Stimulated activated CD4-positive, alpha-beta T cell treated with anti-CD3 and anti-CD28 coated beads, Interleukin-4, amount 100 ng/mL, for 24 hours (primary cell): ENCODE measurements at places on chromosomes 16 and 17.

DNA sequence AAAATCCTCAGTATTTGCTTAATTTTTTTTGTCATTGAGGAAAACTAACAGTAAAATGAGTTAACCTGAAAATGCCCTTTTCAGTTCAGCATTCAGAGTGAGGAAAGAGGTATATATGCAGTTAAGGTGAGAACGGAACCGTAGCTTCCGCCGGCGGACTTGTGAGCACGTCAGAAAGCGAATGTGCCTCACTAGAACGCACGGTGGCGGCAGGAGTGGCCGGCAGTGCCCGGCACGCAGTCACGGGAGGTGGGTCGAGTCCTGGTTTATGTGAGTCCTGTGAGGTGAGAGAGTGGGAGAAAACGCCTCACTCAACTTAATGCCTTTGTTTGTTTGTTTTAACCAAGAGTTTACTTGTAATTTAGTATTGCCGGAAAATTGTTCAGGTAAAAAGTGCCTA, 6.1 kb downstream of the SEC14L1 start:
- no peak for DNase-seq

DNA sequence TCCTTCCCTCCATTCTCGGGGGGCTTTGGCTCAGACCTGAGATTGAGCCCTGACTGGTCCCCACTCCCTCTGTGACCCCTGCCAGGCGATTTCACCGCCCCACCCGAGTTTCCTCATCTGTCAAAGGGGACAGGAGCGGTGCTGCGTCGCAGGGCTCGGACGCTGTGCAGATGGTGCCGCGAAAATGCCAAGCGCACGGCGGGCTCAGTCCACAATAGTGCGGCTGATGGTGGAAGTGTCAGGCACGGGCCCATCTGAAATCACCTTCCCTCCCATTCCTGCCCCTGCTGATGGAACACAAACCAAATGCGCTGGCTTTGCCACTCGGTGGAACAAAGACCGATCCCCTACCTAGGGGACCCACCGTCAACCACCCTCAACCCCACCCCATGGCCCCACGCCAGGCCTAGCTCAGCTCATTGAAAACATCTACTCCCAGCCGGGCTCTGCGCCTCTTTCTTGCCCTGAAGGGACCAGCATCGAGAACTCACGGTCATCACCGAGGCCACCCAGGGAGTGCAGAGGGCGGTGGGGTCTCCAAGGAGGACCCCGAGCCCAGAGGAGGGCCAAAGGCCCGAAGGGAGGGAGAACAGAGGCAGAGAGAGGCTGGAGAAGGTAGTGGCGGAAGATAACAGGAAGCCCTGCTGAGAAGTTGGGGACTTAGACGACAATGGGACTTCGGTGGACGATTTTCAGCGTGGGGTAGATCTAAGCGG, 1.4 kb downstream of the CARHSP1 start:
- no peak for DNase-seq

- no peak for DNase-seq
These were observed 18.5 kb downstream of the TOP2A start for GRCh38 chr17:40399185-40399584.

DNA sequence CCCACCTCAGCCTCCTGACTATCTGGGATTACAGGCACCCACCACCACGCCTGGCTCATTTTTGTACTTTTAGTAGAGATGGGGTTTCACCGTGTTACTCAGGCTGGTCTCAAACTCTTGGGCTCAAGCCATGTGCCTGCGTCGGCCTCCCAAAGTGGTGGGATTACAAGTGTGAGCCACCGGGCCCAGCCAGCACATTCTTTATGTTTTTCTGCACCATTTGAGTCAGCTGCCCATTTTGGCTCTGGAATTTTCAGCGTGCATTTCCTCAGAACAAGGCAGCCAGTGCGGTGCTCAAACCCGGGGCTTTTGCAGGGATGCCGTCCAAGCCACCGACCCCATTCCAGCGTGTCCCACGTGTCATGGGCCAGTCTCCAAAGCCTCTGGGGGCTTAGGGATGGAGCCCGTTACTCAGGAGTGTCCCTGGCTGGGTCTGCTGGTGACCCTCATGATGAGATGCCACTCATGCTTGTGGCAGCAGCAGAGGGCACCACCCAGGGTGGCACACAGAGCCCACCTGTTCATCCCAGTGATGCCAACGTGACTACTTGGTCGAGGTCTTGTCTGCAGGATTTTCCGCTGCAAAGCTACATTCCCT, 3.7 kb upstream of the RAB40C start:
- DNase-seq = no peak

- no peak for DNase-seq
These were observed 10.9 kb upstream of the CACNG4 start for GRCh38 chr17:66953630-66954020.

DNA sequence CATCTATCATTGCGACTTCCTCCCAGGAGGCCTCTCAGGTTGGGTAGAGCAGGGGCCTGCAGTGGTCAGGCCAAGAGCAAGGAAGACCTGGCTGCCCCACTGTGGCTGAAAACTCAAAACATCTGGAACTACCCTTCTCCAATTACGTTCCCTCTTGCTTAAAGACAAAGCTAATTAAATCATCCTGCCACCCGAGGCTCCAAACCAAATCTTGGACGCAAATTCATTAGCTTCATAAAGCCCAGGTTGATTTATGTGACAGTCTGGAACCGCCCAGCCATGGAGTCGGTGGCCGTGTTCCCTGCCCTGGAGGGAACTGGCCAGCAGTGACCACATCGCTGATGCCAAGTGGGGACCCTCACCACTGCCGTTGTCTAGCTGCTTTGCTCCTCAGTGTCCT, 21.4 kb downstream of the GRIN2C start:
- DNase-seq = no peak

GRCh38 chr17:6643451-6644125, 2.7 kb downstream of the TXNDC17 start:
- DNase-seq = no peak

GRCh38 chr16:49800876-49801275, 55.0 kb downstream of the ZNF423 start:
- no peak for DNase-seq

DNA sequence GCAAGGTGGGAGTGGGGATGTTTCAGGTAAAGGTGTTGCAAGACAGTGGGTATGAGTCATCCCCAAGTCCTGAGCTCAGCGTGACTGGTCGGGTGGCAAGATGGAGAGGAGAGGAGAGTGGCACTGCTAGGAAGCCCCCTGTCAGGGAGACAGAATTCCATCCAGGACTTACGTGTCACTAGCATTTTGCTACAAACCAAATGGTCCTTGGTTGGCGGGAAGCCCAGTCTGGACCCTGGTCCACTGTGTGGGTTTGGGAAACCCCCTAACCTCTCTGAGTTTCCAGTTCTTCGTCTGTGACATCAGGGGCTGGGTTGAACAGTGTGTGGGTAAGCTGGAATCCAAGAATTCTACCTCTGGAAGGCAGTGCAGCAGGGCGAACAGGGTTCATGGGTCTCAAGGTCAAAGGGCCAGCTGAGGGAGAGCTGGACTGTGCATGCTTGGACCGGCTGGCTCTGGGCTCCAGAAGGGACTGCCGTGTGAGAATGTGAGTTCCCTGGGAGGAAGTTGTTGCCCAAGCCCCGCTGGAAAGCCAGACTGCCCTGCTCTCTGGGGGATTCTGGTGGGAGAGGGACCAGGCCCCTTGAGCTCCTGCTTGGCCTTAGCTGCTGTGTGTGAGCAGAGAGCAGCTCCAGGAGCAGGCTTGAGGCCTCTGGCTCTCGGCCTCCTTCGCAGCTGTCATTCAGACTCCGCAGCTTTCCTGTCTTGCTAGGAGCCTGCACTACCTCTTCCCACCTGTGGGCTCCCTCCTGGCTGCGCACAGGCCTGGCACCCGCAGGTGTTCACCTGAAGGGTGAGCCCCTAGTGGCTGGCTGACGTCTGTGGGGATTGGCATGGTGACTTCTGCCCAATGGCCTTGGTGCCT, 84.6 kb downstream of the NT5M start:
- no peak for DNase-seq

DNA sequence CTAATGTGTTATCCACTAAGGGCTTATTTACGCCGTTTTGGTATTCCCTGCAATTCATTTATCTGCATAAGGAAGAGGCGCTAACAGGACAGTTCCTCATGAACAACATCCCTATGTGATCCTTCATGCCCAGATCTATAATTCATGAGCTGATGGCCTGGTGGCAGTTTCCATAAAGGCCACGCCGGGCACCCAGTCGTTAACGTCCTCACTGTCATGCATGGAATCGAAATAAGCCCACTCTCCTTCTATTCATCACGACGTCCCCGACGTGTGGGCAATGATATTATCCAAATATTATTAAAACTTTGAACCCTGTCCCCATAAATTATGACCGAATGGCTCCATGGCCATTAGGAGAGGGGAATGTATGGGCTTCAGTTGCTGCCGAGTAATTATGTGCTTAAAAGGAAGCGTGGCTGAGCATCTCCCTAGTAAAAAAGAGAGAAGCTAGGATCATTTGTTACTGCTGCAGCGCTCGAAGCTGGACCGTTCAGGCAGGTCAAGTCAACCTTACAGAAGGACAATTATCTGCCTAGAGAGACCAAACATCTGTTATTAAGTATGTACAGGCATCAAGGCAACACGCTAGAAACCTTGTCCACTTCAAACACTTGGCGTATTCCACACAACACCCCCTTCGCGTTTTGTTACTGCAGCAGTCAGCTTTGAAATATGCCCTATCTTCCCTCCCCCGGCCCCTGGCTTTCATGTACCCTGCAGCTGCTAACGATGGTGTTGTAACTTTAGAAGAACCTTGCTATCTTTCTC, 94.0 kb upstream of the SALL1 start:
- no peak for DNase-seq

DNA sequence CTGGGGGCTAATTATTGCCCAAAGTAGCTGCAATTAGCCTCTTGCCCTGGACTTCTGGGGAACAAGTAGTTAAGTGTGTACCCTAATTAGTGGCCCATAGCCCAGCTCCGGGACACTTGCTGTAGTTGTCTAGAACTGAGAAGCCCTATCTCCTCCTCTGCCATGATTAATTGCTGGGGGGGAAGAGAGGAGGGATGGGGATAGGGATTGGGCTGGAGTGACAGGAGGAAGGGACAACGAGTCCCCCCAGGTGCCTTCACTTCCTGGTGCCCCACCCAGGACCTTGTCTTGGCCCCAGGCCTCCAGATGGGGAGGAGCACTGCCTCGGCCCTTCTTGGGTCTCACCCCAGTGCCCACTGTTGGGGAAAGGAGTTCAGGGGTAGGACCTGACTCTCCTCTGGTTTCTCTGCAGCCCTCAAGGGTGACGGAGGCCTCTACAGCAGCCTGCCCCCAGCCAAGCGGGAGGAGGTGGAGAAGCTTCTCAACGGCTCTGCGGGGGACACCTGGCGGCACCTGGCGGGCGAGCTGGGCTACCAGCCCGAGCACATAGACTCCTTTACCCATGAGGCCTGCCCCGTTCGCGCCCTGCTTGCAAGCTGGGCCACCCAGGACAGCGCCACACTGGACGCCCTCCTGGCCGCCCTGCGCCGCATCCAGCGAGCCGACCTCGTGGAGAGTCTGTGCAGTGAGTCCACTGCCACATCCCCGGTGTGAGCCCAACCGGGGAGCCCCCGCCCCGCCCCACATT, 17.4 kb downstream of the NGFR start:
- no peak for DNase-seq

GRCh38 chr17:45008216-45008615, 40.1 kb upstream of the C1QL1 start:
- no peak for DNase-seq

DNA sequence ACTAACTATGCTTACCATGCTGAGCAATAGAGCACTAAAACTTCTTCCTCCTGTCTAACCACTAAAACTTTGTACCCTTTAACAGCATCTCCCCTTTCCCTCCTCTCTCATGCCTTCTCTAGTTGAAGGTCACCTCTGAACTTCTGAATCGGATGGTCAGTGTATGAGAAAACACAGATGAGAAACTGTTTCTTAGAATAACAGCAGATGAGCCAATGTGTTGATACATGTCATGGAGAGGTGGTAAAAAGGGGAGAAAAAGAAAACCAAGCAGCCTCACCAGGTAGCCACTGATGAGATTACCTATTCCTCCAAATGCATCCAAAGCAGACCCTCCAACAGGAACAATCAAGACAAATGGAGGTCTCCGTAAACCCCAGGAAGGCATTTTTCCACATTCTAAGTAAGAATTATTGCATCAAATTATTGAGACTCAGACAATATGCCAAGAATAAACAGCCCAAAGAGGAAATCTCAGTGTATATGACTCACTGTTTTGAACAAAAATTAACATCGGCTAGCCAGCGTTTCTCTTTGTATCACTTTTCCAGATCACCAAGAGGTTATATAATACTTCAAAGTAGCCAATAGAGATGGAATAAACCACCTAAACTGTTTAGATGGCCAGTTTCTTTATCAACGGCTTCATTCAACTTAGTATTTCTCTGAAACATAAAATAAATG, 793.3 kb upstream of the SOX9 start:
- DNase-seq = no peak

- DNase-seq = no peak
These were observed 9.4 kb upstream of the GNA13 start for GRCh38 chr17:65065906-65066305.

- DNase-seq = no peak
These were observed 710.1 kb downstream of the MAF start for GRCh38 chr16:78890373-78890895.

DNA sequence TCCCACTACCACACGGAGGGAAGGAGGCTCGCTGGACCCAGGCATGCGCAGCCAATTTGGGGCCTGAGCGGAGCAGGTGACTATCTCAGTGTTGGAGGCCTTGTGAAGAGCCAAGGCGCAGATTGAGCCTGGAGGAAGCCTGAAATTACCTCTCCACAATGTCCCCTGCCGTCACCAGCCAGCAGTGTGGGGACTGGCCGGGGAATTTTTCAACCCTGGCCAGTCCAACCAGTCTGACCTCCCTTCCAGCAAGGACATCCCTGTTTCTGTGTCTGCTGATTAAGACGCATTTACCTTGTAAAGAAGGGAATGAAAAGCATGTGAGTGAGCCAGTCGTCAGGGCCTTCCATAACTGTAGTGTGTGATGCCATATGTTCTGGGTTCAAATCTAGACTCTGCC, 198.1 kb upstream of the IRX3 start:
- DNase-seq = no peak

GRCh38 chr16:22373662-22374310, 633 bp downstream of the CDR2 start:
- peak; percentile 34 for DNase-seq

DNA sequence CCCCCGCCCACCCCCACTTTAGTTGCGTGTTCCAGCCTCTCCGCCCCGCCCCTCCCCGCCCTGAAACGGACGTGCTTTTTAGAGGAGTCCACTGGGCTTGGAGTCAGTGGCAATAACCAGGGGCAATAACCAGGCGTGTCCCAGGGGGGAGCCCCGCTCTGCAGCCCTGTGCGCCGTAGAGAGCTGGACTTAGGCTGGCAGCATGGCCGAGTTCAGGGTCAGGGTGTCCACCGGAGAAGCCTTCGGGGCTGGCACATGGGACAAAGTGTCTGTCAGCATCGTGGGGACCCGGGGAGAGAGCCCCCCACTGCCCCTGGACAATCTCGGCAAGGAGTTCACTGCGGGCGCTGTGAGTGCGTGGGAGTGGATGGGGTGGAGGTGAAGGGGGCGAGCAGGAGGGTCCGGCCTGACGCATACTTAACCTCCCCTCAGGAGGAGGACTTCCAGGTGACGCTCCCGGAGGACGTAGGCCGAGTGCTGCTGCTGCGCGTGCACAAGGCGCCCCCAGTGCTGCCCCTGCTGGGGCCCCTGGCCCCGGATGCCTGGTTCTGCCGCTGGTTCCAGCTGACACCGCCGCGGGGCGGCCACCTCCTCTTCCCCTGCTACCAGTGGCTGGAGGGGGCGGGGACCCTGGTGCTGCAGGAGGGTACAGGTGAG, at the start of gene ALOX15B:
Gene ALOX15B (plus strand): TSS at position 106 of the 657 bp plus-strand sequence. CDS start 97 bp downstream, at position 203.
- no peak for DNase-seq
